NCI-H2029 (cell line): ENCODE measurements at places on chromosomes 6 and 20.

DNA sequence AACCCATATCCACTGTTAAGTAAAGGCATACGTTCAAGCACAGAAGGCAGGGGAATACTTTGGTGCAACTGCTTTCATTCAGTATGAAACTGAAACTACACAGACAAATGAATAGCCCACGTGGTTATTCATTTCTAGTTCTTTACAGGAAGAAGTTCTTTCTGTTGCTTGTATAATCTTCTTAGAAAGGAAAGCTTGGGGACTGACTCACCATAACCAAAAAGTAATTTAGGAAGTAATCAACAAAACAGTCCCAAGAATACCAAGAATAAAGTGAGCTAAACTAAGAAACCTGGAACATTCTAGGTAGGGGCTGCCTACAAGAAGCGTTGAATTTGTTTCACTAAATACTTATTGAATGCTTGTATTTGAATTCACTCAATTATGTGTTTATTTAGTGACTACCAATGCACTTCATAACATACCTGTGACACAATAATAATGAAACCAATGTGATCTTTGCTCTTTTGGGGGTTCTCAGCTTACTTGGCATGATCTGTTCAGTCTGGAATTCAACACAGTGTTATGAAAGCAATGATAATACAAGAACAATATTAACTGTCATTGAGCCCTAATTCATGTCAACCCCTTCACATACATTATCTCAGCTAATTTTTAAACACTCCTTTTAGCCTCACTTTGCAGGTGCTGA is 25.1 kb upstream of the KIAA0408 start:
- no peak for DNase-seq

DNA sequence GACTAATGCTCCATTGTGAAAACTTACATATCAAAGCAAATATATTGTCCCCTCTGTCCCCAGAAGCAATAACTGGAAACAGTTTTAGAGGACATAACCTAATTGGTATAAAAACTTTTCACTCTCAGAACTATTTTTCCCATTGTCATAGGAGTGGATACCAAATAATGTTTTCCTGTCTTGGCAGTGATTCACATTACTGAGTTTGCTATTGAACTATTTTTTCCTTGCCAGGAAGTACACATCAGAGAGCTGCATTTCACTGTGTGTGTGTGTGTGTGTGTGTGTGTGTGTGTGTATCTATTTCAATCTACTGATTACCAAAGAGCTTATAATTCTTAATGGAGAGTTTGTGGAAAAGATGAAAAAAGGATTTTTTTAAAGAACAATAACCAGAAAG is 45.4 kb downstream of the AKAP12 start:
- no peak for DNase-seq

GRCh38 chr6:78771586-78771985 is 95.8 kb upstream of the IRAK1BP1 start:
- no peak for DNase-seq

DNA sequence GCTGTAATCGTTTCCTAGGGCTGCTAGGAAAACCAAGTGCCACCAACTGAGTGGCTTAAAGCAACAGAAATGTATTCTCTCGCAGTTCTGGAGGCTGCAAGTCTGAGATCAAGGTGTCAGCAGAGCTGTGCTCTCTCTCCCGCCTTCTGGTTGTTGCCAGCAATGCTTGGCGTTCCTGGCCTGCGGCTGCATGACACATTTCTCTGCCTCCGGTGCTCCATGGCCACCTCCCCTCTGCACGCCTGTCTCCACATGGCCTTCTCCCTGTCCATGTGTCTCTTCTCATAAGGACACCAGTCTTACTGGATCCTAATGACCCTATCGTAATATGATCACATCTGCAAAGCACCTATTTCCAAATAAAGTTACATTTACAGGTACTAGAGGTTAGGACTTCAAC is 91.7 kb upstream of the AKAP12 start:
- DNase-seq = no peak

DNA sequence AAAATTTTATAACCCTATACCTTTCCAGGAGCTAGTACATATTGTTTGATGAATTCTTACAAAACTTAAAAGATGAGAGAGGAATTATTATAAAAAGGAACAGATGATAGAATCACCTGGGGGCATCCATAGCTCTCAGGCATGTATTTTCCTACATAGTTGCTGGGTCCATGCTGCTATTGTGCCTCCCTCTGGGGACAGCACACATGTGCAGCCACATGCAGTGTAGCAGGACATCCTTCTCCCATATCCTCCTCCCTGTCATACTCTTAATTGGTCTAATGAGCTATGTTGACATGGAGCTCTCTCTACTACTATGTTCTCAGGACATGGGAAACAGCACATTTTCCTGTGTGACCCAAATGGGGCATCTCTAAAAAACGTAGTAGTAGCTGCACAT is 898.2 kb upstream of the MAP3K7 start:
- DNase-seq = no peak

GRCh38 chr6:7628909-7629308 is 38.9 kb downstream of the SNRNP48 start:
- no peak for DNase-seq

GRCh38 chr6:38518511-38519304 is 121.0 kb downstream of the BTBD9 start:
- DNase-seq = no peak

- DNase-seq = peak; percentile 95
These were observed 239.7 kb upstream of the GMDS start for GRCh38 chr6:2485116-2485515.

- DNase-seq = peak; percentile 77
These were observed 6.0 kb downstream of the C6orf141 start for GRCh38 chr6:49556429-49556837.

GRCh38 chr6:63734923-63735322 is 99.3 kb downstream of the PHF3 start:
- no peak for DNase-seq

DNA sequence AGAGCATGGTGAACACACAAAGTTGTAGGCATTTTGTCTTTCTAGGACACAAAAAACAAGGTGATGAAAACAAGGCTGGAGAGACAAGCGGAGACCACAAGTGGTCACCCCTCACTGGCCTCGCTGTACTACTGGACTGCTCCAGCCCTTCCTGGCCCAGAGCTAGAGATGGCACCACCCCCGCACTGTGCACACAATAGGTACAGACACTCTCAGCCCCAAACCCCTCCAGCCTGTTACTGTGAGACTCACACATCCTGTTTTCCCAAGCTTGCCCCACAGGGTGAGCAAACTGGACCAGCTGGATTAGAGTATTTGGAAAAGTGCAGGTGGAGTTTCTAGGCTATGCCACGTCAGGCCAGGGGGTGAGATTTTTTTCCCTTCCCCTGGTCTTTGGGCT is 8.4 kb upstream of the ZSWIM1 start:
- no peak for DNase-seq

DNA sequence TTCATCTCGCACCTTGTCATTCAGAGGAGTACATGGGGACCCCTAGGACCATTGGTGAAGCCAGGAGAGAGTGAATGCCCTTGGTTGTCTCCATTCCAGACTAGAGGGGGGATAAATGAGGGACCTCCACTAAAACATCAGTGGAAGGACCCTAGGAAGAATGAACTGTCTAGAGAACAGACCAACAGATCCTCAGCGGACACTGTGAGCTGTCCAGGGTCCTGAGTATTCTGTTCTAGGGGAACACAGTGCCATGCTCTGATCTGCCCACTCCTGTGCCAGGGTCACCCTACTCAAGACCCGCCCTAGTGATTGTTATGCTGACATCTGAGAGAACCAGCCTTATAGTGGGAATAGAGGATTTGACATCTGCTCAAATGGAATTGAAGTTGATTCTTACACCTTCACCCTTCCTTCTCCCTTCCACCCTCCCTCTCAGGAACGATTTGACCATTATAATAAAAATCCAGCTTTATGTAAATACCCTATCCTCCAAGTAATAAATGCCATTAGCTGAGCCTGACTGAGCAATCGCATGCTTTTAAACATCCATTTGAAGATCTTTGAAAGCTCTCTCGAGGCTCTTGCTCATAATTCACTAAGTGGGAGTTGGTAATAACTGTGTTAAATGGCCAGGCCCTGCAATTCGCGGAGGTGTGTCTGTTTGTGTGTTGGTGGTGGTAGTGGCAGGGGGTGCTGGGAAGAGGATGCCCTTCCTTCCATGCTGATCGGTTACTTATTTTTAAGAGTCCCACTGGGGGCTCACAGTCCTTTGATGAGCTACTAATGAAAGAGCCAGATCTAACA is 43.6 kb upstream of the SLC32A1 start:
- DNase-seq = no peak

DNA sequence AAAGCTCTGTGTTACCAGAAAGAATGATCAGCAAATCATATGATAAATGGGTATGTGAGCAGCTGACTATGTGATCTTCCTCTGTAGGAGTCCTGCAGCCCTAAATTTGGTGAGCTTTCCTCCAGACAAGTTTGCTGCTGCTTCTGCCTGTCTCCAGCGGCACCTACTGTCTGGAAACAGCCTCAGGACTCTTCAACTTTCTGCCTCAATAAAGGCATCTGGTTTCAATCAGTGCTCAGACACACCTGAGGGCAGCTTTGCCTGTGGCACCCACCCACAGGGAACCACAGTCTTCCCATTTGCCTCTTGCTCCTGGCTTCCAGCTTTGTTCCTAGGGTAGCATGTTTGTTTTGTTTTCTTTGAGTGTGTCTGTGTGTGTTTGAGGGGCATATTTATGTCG is 727.9 kb upstream of the MAN1A1 start:
- no peak for DNase-seq

GRCh38 chr6:32752580-32752979 is 10.8 kb downstream of the HLA-DQB2 start:
- DNase-seq = no peak

- DNase-seq = peak; percentile 17
These were observed 183.3 kb downstream of the FOXC1 start for GRCh38 chr6:1792989-1793388.

DNA sequence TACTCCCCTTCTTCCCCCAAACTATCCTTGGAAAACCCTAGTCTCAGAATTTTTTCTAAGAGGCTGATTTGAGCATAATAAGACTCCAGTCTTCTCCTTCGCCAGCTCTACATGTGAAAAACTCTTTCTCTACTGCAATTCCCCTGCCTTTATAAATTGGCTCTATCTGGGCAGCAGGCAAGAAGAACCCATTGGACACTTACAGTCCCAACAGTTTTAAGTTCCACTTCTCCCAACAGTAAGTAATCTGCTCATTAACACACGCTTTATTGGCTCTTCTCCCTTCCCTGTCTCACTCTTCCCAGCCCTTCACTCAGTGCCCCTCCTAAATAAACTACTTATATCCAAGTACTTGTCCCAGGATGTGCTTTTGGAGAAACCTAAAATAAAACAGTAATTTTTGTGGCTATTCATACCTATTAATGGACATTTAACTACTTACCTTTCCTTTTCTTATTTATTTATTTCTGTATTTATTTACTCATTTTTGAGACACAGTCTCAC is 11.1 kb upstream of the DDR1 start:
- no peak for DNase-seq

DNA sequence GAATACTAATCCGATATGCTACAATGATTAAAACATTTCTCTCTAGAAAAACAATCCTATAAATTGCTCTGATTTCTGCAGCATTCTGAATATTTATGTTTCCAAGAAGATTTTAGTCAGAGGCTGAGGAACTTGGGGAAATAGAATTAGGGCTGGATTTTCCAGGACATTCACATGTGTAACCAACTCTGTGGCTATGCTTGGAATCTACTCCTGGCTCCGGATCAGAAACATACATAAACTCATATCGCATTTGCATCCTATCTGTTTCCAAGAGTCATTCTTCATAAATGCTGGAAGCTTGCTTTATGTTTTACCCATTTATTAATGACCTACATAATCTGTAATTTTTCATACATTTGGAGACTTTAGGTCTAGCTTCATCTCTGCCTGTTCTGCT is 459.9 kb upstream of the MARCKS start:
- DNase-seq = no peak

- no peak for DNase-seq
These were observed 164.2 kb downstream of the DTNBP1 start for GRCh38 chr6:15498640-15499039.

DNA sequence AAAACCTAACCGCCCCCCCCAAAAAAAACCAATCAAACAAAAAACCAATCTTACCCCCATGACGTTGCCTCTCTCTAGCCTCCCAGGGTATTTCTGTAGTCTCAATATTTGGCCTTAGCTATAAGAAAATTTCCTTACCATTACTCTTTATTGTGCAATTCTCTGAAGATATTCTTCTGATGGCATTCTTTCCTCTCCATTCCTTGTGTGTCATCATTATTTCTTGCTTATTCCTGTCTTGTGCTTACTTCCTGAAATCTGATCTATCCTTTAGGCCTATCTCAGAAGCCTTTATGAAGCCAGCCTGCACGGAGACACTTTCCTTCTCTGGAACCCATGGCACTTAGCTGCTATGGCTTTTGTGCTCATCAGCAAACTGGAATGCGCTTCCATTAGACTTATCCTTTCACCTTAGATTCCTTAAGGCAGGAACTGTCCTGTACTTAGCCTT is 65.9 kb upstream of the DDR1 start:
- no peak for DNase-seq

DNA sequence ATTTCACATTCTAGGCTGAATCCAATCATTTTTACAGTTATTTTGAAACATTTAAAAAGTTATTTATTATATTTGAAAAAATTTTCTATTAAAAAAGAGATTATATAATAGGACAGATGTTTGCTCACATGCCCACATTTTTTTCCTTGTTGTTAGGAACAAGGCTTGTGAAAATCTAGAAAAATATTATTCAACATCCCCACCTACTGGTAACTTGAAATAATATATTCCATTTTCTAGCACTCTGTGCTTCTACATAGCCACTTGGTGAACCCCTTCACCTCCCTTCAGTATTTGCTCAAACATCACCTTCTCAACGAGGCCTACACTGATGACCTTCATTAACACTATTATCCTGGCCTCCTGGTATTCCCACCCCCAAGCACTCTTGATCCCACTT is 18.3 kb upstream of the GPRC6A start:
- DNase-seq = peak; percentile 97

DNA sequence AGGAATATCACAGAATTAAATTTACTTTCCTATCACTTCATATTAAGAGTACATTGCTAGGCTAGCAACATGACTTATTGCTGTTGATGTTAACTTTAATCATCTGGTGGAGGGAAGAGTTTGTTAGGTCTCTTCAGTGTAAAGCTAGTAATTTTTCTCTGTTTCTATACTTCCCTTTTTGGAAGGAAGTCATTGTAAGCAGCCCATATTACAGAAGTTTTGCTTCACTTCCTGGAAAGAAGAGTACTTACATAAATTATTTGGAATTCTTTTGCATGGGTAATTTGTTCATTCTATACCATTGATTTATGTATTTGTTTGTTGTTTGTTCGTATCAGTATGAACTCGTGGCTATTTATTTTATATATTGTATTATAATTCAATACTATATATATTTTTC is 405.2 kb downstream of the RFPL4B start:
- DNase-seq = no peak
